ENCODE measurements at places on chromosomes 2 and 18.

DNA sequence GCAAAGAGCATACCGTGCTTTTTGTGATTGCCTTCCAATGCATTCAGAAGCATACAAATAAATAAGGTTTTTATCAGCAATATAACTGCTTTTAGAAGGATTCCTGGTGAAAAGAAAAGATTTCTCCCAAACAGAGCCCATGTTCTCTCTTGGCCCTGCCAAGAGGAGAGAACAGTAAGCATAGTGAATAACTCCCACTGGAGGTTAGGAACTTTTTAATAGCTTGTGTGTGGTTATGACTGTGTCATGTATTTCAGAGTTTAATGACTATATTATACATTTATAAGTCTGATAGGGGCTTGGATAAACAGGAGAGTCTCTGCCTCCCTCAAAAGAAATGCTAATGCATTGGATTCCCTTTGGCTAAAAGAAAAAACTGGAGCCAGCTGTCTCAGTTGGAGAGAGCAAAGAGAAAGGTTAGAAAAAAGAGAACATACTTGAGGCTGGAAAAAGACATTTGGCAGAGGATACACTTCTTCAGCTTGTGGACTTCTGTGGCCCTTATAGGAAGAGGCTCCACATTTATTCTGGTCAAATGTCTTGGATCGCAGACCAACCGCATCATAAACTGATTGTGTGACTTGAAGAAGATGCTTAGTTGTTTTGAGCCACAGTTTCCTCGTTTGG, 63.0 kb upstream of the SPRED2 start:
- no peak for DNase-seq

GRCh38 chr2:234500394-234501006, 3.6 kb upstream of the ARL4C start:
- DNase-seq: peak; percentile 70

- DNase-seq: no peak
Observed at GRCh38 chr2:80893711-80894110, 589.2 kb upstream of the LRRTM1 start.

DNA sequence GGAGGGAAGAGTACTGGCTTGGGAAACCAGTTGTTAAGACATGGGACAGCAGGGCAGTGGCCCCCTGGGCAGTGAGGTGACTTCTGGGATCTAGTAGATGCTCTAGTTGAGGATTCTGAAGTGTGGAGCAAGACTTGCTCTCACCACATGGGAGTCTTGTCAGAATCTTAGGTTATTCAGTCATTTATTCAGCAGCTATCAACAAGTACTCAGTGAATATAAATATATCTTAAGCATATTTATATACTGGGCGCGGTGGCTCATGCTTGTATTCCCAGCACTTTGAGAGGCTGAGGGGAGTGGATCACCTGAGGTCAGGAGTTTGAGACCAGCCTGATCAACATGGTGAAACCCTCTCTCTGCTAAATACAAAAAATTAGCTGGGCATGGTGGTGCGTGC, 20.0 kb downstream of the STON1 start:
- DNase-seq: no peak

GRCh38 chr2:102401456-102401855, 21.5 kb upstream of the IL18RAP start:
- no peak for DNase-seq

- no peak for DNase-seq
Observed at GRCh38 chr18:51248685-51249084, 51.2 kb upstream of the MEX3C start.

DNA sequence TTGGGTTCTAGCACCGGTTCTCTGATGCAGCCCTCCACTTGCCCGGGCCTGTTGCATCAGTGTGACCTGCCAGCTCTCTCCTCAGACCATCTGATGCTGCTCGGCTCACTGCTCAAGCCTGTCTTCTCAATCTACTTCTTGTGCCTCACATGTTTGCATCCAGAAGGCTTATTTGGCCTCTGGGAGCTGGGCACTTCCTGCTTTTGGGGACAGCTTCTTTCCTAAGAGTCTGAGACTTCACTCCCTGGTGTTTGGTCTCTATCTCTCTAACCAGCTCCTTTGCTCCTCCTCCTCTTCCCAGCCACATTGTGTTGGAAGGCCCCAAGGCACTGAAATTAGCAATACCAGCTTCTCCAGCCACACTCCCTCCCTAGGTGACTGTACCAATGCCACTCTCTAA, 212.8 kb downstream of the CDCA7 start:
- no peak for DNase-seq

DNA sequence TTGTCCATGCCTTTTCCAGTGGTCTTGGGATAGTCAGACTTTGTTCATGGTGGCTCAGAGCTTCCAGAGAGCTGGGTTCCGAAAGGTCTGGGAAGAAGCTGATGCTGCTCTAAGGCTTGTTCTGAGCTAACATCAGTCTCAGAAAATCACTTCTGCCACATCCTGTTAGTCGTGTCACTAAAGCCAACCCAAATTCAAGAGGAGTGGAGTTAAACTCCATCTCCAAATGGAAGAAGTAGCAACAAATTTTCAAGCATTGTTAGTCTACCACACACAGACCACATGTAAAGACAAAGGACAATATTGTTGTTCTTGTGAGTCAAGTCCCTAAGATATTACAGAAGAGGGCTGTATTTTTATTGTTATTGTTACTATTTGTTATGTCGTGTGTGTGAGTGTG, 77.8 kb downstream of the PID1 start:
- no peak for DNase-seq

DNA sequence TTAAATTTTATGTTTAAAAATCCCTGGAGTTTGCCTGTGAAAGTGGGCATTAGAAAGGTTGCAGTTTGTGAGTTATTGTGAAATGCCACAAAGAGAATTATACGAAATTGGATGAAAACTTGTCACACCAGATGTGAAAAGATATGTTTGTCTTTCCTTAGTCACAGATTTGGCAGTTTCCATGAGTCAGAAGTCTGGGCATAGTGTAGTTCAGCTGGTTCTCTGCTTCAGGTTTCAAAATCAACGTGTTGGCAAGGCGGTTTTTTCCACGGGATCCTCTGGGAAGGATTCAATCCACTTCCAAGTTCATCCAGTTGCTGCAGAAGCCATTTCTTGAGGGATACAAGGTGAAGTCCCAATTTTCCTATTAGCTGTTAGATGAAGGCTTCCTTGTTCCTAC, 658.0 kb upstream of the CDH2 start:
- DNase-seq: no peak

DNA sequence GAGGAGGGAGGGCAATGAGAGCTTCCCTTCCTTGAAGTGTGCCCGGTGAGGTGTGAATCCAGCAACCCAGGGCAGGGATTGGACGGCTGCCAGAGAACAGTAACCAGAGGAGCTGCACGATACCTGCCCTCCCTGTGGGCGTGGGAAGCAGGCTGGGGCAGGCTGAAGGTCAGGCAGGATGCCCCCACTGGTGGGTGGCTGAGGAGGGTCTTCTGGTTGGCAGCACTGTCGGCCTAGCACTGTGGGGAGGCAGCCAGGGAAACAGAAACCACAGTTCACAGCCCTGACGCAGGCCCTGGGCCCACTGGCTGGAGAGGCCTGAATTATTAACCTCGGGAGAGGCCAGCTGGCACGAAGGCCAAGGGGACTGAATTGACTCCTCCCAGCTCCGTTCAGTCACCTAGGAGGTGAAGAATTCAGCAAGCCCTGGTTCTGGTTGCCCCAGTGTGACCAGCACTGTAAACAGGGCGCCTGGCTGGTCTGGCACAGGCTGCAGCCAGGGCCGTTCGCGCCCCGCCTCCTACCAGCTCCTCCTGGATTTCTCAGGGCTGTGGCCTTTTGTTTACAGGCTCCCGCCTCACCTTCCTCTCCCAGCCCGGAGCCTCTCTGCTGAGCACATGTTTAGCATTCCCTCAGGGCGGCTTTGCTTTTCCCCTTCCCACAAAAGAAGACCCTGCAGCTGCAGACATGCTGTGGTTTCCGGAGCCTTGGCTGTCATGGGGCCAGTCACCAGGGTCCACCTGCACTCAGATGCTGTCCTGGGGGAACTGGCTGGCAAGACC, 97.8 kb downstream of the B3GNT2 start:
- no peak for DNase-seq

- DNase-seq: no peak
Observed at GRCh38 chr2:206978746-206979145, 39.4 kb downstream of the CPO start.

GRCh38 chr2:14543284-14543683, 89.2 kb upstream of the LRATD1 start:
- DNase-seq: no peak

DNA sequence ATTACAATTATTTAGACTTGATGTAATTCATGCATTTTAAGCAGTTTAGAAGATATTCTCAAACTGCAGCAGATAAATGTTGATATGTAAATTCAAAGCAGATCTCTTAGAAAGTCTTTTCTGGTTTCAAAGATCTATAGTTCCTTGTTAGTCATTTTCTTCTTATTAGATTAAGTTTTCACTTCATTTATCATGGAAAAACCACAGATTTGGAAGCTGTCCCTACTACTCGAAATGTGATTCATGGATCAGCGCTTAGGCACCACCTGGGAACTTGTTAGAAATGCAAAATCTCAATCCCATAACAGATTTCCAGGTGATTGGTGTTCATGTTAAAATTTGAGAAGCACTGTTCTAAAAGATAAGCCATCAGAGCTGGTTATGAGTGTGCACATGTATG, 92.8 kb upstream of the CDH2 start:
- no peak for DNase-seq

DNA sequence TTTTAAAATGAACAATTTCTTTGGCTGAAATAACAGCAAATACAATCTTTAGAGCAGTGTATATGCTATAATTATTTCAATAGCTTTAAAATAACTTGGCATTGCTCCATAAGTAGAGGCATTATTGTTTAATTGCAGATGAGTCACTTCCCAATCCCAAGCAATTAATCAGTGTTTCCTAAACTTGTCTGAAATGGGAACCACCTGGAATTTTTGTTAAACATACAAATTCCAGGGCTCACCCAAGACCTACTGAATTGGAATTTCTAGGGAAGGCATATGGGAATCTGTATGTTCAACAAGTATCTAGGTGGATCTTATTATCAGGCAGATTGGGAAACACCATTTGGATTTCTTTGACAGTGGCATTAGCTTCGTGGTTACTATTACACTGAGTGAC, 27.1 kb upstream of the FMNL2 start:
- no peak for DNase-seq

- DNase-seq: no peak
Observed at GRCh38 chr18:37364237-37364636, 201.4 kb downstream of the CELF4 start.

- no peak for DNase-seq
Observed at GRCh38 chr2:234399451-234400246, 97.2 kb downstream of the ARL4C start.

GRCh38 chr2:16119741-16120140, 179.4 kb downstream of the MYCN start:
- DNase-seq: no peak

DNA sequence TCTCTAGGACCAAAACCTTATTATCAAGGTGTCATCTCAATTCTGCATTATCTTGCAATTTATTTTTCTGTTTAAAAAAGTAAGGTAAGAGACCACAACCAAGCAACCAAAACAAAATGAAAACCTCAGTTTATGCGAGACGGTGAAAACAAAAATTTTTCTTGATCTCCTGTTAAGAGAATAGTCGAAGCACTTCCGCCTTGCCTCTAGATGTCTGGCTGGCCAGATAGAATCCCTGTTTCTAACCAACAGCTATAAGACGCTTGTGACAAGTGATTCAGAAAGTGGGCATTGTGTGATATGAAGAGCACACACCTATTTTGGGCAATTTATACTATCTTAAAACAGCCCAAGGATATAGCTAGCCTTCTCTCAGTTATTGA, 51.2 kb downstream of the MGAT5 start:
- no peak for DNase-seq

DNA sequence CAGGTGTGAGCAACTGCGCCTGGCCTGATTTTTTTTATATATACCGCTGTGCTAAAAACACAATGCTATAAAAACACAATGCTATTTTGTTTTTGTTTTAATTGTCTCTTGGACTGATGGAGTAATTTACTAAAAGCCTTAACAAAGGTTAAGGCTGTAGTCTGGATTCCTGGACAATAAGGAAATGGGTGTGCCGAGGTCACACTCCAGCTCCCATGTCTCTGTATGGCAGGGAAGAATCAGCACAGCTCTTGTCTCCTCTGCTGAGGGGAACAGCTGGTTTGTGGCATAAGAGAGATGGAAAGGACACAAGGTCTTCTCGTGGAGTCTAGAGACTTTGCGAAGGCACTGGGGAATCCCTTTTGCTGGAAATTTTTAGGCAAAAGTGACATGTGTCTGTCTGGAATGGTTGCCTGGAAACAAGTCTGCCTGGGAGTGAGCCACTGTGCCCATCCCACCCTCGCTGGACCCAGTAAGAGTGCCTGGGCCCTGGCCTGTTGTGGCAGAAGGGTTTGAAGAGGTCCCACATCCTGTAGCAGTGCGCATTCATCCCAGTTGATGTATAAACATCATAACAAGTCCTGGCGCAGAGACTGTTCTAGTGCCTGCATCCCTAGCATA, 73.1 kb downstream of the MAPK4 start:
- no peak for DNase-seq

GRCh38 chr2:188787021-188787657, 187.0 kb upstream of the COL3A1 start:
- no peak for DNase-seq

DNA sequence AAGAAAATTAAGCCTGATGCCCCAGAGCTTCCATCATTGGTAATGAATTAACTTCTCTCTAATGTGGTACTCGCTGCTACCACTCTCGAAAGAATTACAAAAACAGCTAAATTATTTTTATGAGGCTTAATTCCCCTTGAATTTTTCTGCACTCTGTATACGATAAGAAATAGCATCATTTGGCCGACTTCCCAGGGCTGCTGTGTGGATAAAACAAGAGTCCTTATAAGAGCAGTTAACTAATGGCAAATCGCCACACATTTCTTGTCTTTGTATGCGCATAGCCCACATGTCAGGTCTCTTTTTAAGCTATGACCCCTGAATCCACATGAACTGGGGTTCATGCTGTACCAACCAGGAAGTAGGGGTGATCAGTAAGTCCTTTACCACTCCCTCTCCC, 668.4 kb downstream of the TMEM182 start:
- DNase-seq: no peak

GRCh38 chr2:236294647-236295046, 30.4 kb upstream of the ASB18 start:
- no peak for DNase-seq

DNA sequence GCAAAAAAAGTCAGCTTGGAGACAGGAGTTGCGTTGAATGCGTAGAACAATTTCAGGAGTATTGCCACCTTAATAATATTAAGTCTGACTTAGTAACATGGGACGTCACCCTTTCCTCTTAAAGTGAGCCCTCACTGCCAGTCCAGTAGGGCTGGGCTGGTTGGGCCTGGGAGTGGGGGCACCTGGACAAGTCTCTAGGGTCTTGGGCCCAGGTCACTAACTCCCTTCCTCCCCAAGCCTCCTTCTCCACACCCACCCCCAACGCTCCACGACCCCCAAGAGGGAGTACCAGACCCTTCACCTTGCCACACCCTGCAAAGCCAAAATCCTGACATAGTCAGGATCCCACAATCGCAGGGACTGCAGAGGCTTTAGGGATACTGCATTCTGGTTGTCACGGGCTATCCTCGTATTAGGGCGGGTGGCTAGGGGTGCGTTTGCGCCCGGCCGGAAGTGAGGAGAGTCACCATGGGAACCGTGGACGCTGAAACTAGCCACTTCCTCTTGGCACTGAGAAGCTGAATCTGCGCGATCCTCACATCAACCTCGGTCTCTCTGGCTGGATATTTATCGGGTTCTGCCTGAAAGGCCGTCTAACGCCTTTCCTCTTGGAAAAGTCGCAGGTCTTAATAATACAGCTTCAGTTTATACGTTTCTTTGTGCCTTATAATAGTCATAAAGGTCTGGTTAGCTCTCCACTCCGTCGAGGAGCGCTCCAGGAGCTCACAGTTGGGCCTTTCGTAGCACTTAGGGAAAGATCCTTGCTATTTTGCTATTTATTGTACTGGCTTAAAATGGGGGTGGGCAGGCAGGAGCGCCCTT, 10.3 kb upstream of the CXXC1 start:
- DNase-seq: peak; percentile 81
